CD4-positive, alpha-beta T cell treated with Interleukin-4 for 4 hours (primary cell): ENCODE measurements at places on chromosomes 16 and 17.
A peak's percentile ranks its signal among the peaks of the same experiment; 100 is the strongest.

- no peak for DNase-seq
Observed at GRCh38 chr17:72536788-72537187, 416.0 kb downstream of the SOX9 start.

- DNase-seq = no peak
Observed at GRCh38 chr17:48311324-48311723, 118.7 kb downstream of the SKAP1 start.

GRCh38 chr17:55237841-55238178 is 26.9 kb upstream of the HLF start:
- no peak for DNase-seq

GRCh38 chr16:20385844-20386832 is 18.4 kb downstream of the PDILT start:
- peak; percentile 21 for DNase-seq

DNA sequence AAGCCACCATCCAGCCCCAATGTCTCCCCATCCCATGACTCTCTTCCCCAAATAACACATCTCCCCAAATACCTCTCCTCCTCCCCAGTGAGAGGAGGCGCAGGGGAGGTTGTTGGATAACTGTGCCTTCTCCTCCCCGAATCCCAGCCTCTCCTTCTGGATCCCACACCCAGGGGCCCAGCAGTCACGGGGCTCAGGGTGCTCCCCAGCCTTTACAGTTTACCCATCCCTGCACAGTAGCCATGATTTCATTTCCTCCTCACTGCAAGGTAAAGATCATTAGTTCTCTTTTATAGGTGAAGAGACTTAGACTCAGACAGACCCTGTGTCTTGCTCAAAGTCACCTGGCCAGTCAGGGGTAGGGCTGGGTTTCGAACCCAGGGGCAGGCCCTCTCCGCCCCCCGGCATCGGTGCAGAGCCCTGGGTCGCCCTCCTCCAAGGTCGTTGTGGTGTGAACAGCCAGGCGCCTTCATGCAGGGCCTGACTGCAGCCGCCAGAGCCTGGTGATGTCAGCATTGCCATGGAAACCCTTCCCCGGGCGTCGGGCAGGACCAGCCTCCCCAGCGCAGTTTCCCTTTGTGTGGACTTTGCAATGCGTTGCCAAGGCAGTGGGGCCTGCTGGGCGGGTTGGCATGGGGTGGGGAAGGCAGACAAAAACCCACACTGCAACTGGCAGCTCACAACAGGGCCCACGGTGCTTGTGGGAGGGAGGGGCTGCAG is 53.3 kb upstream of the TOB1 start:
- DNase-seq = peak; percentile 96

DNA sequence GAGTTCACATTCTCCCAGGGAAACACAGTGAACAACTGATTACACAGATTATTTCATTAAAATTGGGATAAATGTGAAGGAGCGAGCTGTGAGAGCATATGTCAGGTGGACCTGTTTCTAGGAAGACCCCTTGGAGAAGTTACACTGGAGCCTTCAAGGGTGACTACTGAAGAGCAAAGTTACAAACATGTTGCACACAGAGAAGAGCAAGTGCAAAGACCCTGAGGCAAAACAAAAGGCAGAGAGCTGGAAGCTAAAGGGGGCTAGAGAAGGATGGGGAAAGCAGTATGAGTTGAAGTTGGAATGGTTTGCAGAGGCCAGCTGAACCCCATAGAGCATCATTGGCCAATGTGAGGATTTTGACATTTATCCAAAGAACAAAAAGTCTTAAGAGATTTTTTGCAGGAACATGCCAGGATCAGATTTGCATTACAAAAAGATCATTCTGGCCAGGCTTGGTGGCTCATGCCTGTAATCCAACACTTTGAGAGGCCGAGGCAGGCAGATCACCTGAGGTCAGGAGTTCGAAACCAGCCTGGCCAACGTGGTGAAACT is 14.1 kb downstream of the PDZD9 start:
- no peak for DNase-seq

DNA sequence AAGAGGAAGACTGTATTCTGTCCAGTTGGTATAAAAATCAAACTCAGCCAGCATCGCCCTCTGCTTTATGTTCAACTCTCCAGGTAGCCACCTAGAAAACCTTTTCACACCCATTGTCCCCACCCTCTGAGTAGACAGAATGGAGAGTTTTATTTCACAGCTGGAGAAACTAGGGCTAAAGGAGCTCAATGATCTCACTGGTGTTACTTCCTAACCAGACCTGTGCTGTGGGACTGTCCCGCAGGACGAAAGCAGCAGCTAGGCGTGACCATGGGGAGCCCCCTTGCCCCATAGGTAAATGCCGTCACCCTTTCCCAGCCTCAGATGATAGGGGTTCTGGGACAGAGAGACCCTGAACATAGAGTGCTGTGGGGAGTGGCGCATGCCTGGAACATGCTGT is 67.7 kb downstream of the CYLD start:
- no peak for DNase-seq

DNA sequence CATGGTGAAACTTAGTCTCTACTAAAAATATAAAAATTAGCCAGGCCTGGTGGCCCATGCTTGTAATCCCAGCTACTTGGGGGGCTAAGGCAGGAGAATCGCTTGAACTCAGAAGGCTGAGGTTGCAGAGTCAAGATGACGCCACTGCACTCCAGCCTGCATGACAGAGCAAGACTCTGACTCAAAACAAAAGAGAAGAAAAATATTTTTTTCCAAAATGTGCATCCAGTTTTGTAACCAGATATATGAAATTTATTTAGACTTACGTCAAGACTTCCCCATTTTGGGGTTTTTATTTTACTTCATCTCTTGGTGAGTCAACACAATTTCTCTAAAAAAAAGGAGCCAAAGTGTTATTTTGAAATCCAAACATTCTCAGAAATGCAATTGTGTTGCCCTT is 5.5 kb upstream of the TM4SF5 start:
- peak; percentile 11 for DNase-seq
